Fibroblast of upper back skin (primary cell): ENCODE measurements at places on chromosomes 13 and 19.

GRCh38 chr13:49838989-49839388 is 46.5 kb upstream of the KPNA3 start:
- no peak for DNase-seq

DNA sequence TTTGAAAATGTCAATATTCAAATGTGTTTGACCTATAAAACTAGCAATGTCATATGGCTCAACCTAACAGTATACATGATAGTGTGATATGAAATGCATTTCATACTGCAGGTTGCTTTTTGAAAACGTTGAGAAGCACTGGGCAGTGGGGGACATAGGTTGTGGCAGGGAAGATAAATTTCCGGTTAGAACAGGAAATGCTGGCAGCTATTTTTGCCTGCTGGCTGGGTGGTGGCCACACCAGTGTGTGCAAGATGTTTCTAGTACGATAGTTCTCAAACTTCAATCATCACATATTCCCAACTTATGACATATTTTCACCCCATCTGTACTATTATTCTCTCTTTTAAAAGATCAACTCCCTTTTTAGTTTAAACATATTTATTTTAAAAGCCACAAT is 17.2 kb downstream of the FXYD5 start:
- no peak for DNase-seq

DNA sequence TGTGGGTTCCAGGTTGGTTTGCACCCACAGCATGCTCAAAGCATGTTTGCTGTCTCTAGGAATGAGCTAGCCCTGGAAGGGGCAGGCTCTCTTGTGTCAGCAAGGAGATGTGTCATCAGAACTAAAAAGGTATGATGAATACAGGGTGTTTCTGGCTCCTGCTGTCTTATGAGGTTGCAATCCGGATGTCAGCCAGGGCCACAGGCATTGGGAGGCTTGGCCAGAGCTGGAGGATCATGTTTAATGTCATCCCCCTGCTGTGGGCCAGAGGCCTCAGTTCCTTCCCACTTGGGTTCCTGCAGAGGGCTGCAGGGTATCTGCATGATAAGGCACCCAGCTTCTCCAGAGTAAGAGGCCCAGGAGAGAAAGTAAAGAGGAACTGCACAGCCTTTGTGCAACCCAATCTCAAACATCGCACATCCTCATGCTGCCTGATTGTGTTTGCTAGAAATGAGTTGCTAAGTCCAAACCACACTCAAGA is 193.6 kb downstream of the COL4A1 start:
- peak; percentile 80 for DNase-seq

- DNase-seq = no peak
Observed at GRCh38 chr13:64099994-64100393, 2684.3 kb upstream of the PCDH20 start.

DNA sequence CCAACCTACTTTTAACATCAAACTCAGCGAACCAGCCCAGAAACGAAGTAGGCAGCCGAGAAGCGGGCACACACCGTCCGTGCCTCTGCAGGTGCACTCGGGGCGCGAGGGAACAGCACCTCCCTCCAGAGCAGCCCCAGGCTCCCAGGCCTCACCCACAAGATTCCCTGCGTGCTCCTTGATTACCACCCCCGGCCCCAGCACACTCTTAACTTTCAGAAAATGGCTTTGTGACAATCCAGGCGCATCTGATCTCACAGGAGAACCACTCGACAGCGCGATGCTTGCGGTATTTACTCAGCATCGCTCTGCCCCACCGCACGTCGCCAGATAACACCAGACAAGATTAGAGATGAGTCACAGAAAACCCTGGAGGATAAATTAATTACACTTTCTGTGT is 134.9 kb upstream of the SPACA7 start:
- DNase-seq = no peak

- DNase-seq = peak; percentile 4
Observed at GRCh38 chr13:67844574-67844973, 614.4 kb upstream of the PCDH9 start.
